ENCODE measurements at places on chromosomes 12 and 14.

GRCh38 chr12:94730847-94731246, 80.5 kb upstream of the TMCC3 start:
- no peak for DNase-seq

DNA sequence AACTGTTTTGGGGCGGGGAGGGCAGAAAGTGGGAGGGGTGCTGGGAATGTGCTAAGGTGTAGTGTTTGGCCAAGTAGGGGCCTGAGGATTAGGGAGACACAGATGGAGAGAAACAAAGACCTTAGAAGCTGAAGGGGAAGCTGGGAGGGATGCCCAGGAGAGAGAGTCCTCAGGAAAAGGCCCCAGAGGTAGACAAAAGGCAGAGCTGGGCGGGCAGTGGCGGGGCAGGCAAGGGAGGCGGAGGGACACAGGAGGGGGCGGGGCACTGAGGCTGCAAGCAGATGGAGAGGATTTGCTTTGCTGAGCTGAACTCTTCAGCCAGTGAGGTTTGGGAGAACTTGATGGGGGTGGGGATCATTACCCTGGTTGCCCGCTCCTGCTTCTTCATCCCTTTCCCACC, 2.8 kb downstream of the PTMS start:
- no peak for DNase-seq

DNA sequence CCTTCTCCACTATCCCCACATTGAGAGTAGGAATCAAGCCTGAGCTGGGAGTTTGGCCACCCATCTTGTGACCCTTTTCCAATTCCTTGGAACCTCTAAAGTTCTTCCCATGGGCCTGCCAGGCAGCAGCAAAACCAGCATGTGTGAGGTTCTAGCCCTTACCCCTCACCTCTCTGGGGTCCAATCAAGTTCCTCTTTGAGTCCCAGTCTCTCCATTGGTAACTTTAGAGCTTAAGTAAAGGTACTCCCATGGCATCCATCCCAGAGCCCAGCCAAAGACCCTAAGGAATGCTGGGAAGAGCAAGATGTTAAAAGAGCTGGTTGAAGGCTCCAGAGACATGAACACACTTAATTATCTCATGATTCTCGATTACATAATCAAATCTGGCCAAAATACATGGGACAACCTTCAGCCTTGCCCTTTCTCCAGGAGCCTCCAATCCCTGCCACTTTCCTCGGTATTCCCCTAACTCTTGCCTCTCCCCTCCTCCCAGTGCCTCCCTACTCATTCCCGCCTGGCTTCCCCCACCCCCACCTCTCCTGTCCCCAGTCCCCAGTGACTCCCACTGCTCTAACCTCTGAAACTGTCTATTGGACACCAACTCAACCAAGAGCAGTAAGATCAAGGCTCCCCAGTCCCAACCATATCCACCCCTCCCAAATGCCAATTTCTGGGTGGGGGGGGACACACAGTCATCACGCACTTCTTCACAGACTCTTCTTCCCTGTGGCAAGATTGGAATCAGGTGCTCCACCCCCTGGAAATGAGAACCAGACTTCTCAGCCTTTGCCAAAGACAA, 4.8 kb upstream of the TNS2 start:
- DNase-seq, result no peak

- DNase-seq, result no peak
Measured at GRCh38 chr14:104187121-104187889, 48.9 kb downstream of the KIF26A start.

DNA sequence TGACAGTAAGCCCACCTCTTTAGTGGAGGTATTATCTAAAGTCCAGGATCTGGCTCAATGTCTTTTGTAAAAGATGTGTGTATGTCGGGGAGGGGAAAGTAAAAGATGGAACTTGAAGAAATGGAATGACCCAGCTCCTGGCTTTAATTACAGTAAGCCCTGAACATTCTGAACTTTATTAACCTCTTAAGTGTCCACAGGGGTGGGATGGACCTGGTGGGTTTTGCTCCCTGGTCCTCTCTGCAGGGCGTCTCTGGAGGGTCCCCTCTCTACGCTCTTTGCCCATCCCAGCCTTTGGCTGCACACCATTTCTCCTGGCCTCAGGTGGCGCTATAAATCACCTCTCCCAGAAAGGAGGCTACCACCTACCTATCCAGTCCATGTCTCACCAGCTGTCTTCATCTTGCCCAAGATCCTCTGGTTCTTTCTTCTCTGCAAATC, 3.7 kb upstream of the CISTR start:
- no peak for DNase-seq

- no peak for DNase-seq
Measured at GRCh38 chr14:35333264-35333730, 41.1 kb downstream of the PSMA6 start.

GRCh38 chr12:81162391-81163136, 84.7 kb downstream of the ACSS3 start:
- no peak for DNase-seq

DNA sequence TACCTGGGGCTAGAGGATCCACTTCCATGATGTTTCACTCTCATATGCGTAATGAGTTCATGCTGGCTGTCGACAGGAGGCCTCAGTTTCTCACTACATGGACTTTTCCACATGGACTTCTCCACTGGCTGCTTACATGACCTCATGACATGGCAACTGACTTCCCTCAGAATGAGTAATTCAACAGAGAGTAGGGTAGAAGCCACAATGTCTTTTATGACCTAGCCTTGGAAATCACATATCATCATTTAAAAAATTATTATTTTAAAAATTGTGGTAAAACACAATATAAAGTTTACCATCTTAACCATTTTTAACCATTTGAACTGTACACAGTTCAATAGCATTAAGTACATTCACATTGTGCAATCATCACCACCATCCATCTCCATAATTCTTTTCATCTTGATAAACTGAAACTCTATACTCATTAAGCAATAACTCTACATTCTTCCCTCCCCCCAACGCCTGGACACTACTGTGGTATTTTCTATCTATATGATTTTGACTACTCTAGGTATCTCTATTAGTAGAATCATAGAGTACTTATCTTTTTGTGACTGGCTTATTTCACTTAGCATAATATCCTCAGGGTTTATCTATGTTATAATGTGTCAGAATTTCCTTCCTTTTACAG, 144.5 kb downstream of the TGFB3 start:
- DNase-seq, result no peak

DNA sequence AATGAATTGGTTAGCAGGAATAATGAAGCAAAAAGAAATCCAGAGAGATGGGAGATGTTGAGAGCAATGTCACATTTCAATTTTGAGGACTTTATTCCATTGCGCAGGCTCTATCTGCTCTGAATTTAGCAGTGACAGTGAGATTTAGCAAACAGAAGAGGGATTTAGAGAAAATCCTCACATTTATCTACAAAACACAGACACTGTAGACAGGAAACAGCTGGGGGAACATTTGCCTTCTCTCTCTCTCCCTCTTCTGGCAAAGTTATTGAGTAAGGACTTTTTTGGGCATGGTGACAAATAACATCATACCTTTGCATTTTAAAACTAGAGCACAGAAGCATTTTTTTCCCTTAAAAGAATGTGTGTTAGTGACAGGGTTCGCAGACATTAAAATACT, at the start of gene IGF1:
IGF1 (minus strand) TSS at position 158 of the 400 bp plus-strand sequence. CDS start 182 bp downstream, outside the sequence.
- DNase-seq, result no peak

- DNase-seq, result no peak
Measured at GRCh38 chr12:54603173-54603814, 14.8 kb upstream of the PPP1R1A start.

DNA sequence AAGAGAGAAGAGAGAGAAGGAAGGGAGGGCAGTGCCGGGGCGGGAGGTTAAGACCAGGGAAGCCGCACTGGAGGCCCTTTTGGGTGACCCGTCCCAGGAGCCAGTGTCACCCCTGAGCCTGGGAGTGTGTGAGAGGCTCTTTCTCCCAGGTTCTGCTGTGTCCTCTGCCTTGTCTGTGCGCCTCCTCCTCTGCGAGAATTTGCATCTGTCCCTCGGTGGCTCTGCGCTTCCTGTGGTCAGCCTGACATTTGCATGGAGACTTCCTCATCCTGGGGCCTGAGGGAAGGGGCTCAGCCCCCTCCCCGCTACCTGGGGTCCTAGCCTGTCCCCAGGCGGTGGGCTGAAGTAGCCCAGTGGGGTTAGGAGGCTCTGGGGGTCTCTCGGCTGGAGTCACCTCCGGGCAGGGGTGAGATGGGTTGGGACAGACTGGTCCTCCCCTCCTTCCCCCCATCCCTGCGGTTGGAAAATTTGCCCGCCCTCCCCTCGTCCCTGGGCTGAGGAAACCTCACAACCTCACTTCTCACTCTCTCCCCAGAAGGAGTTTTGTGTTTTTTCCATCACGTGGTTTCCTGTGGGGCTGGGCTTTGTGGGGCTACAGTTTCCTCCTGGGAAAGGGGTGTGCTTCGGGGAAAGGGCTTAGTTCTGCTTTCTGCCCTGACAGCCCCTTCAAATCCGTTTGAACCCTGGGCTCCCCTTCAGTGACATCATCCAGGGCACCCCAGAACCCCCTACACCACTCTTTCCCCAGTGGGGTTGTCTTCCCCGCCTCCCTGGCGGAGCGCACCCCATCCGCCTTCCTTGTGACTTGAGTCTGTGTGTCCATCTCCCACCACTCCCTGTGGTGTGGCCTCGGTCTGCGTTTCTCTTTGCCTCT, 2.5 kb downstream of the PTPN6 start:
- DNase-seq, result no peak

DNA sequence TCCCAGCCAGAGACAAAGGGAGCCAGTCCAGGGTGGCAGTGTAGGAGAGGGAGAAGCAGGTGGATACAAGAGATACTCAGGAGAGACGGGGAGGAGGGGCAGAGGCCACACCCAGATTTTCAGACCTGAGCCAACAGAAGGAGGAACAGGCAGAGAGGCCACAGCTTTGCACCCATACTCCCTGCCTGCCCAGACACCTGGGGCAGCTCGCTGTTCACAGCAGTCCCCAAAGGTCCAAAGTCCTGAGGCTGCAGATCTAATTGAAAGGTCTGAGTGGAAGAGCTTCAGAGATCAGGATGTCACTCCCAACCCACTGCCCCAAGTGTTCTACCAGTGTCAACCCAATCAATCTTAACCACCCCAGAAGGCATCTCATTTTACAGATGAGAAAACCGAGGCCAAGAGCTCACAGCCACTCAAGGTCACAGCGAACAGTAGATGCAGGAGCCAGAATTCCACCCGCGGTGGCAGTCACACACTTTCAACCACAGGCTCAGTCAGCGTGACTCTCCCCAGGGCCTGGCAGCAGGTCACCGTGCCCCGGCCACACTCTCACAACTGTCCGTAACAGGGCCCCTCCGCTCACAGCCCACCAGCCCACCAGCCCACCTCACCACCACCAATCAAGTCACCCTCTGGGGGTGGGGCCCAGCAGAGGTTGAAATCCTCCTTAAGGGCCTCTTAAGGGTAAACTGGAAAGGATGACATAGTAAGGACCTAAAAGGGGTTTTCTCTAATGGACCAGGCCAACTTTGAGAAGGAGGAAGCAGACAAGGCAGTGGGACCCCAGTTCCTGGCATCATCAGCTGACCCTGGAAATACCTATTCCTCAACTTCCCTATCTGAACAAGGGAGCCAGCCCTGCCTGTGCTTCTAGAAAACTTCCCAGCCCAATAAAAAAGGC, 33.3 kb downstream of the ACTN1 start:
- DNase-seq, result no peak

- no peak for DNase-seq
Measured at GRCh38 chr12:85676816-85677749, 159.1 kb downstream of the RASSF9 start.

GRCh38 chr12:111523587-111524167, 75.4 kb downstream of the ATXN2 start:
- DNase-seq, result no peak

GRCh38 chr12:563787-564298, 99.4 kb downstream of the NINJ2 start:
- DNase-seq, result no peak

DNA sequence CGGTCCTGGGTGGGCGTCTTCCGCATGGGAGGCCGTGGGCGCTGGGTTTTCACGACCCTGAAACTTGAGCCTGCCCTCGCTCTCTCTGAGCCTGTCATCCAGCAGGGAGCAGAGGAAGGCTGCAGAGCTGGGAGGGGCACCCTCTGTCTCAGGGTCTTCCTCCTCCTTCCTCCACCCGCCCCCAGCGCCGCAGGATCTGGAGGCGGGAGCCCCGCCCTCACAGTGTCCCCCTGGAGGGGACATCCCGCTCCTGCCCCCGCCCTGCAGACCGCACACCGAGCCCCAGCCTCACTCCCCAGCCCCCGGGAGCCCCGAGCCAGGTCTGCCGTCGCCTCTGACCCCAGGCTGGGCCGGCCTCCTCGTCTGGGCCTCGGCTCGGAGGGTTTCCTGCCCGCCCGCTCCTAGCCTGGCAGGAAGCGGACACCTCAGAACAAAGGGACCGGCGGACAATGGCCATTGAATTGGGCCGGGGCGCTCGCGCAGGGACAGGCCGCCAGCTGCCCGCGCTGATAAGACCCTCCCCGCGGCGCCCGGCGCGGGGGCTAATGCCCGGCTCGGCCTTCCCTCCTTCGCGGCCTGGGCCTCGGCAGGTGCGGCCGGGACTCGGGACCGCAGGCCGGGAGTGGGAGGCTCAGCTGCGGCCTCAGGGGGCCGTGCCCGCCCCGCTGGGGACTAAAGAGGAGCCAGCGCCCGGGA, 15.3 kb upstream of the NUDT14 start:
- DNase-seq, result no peak

- DNase-seq, result no peak
Measured at GRCh38 chr14:88866305-88866704, 41.9 kb downstream of the TTC8 start.

DNA sequence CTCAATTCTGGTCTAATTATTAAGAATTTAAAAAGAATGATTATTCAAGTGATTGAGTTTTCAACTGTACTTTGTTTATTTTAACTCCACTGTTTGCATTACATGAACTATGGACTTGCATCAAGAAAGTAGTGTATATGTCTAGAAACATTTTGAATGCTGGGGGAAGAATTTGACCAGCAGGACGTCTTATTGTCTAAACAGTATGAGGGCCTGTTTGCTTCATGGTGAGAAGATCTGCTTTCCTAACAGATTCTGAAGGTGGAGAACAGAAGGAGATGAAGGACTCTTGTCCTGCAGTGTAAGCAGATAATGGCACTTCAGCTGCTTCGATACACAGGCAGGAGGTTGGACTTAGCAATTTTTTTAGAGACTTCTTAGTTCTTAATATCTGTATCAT, 176.0 kb downstream of the DACT1 start:
- DNase-seq, result no peak

DNA sequence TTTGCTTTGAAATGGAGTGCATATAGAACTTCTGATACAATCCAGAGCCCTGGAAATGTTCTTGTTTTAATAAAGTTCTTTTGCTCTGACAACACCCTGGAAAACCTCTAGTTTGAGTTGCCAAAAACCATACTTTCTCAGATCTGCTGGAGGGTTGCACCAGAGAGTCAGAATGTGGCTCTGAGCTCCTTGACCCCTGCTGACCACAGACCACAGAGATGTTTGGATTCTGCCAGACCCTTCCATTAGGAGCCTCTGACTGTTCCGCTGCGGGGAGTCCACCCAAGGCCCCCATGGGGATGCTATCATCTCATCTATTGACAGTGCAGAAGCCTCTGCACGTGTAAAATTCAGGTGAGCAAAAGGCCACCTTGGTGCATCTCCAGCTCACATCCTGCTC, 332.6 kb downstream of the GLT1D1 start:
- no peak for DNase-seq

GRCh38 chr12:116832353-116832752, 48.9 kb downstream of the HRK start:
- DNase-seq, result no peak

GRCh38 chr12:18258929-18259328, 2.4 kb upstream of the PIK3C2G start:
- DNase-seq, result no peak

GRCh38 chr12:48182631-48183030, 813 bp upstream of the CCDC184 start:
- DNase-seq, result no peak
